ENCODE measurements at places on chromosomes 1 and 21. TPM values are rescaled to one million over a fixed set of nuclear protein-coding genes. Genes with fewer than 3 reads are reported as not detected.

- DNase-seq: no peak
Observed at GRCh38 chr1:172489847-172490246, 43.1 kb upstream of the SUCO start.

DNA sequence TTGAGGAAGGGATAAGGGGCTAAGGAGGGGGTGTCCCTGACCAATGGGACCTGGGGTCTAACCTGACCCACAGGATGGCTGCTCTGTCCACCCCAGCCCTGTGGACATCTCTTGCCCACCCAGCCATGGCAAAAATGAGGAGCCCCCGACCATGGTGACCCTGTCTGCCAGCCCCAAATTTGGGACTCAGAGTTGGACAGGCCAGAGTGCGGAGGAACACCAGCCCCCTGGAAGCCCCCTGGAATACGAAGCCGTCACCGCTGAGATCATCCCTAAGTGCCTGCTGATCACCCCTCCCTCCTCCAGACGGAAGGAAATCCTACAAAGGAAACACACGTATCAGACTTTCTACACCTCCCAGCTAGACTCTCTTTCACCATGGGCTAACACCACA is 119.3 kb downstream of the SIK1 start:
- no peak for DNase-seq

DNA sequence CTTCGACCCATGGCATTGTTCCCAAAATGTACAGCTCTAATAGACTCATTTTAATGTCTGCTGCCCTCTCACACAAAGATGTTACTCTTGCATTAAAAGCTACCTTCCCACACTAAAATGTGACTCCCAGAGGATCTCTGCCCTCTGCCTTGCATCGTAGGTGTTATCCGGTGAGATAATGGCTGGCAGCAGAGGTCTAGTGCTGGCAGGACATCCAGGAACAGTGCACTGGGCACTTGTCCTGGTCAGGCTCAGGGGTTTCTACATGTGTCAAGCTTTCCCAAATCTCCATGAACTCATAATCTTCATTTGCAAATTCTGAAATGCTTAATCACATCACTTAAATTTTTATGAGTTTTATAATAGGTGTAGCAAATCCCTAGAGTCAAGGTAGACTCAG is 310.6 kb downstream of the LRRIQ3 start:
- no peak for DNase-seq

DNA sequence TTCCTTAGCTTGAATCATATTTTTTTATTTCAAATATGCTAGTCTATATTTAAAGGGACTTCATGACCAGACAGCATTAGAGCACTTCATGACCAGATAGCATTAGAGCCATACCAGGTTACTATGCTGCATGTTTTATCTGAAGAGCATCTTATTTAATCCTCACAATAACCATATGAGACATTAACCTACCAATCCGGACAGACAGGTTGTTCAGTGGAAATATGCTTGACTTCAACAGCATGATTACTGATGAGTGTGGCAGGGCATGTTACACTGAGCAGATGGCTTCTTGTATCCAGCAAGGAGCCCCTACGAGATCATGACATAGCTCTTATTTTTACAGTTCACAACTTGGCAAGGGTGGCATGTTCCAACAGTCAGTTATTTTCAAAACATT is 85.0 kb upstream of the KCTD3 start:
- DNase-seq: no peak

DNA sequence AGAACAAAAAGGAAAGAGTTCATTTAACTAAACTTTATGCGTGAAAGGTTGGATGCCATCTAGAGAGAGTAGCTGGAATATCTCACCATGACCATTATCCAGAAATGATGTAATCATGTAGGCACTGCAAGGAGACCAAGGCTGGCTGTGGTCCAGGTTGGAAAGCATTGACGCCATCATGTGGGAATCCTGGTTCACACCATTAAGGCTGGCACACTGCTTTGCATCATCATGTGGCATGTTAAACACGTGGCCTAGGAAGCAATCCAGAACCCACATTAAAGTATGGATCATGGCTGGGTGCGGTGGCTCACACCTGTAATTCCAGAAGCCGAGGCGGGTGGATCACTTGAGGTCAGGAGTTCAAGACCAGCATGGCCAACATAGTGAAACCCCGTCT is 4.3 kb downstream of the ADAMTS1 start:
- no peak for DNase-seq

- DNase-seq: no peak
Observed at GRCh38 chr1:245428681-245429080, 273.9 kb downstream of the KIF26B start.

Gene RNF223
- not detected for total RNA-seq

Gene NUDT4B
- total RNA-seq: not detected

Gene PLA2G2A
- total RNA-seq: not detected

Gene CNKSR1
- total RNA-seq: 3.6 TPM

All from naive thymus-derived CD8-positive, alpha-beta T cell (primary cell).